ENCODE measurements at places on chromosomes 16 and 17.

GRCh38 chr17:75289832-75290337 is 652 bp upstream of the SLC25A19 start:
- DNase-seq: peak; percentile 65

DNA sequence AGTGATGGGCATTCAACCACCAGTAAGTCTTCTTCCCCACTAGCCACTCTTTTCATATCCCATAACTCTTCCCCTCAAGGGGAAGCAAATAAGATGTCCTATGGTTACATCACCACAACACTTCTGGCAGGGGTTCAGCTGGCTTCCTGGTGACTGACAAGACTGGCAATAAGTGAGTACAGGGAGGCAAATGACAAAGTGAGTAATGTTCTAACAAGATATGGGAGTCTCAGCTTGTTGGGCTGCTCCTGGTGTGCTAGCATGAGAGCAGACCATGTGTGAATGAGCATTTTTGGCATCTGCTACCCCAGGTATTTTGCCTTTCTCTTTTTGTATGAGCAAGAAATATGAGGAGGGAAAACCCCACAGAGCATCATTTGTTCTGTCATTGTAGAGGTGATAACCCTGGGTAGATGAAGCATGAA is 9.9 kb downstream of the TMIGD1 start:
- peak; percentile 69 for DNase-seq

GRCh38 chr16:50257876-50258275 is 8.5 kb upstream of the ADCY7 start:
- no peak for DNase-seq

- DNase-seq: no peak
Observed at GRCh38 chr17:41937970-41938954, 7.8 kb downstream of the ODAD4 start.

- DNase-seq: peak; percentile 51
Observed at GRCh38 chr17:74862108-74862901, 2.6 kb upstream of the GRIN2C start.

All from myocyte (in vitro differentiated cells).